Left ventricle myocardium superior (tissue), 1 donor: ENCODE measurements at places on chromosomes 11 and 22. TPM values are rescaled to one million over a fixed set of nuclear protein-coding genes. Genes with fewer than 3 reads are reported as not detected.

- DNase-seq, result no peak
These were observed 55.9 kb upstream of the CCDC188 start for GRCh38 chr22:20206709-20207215.

DNA sequence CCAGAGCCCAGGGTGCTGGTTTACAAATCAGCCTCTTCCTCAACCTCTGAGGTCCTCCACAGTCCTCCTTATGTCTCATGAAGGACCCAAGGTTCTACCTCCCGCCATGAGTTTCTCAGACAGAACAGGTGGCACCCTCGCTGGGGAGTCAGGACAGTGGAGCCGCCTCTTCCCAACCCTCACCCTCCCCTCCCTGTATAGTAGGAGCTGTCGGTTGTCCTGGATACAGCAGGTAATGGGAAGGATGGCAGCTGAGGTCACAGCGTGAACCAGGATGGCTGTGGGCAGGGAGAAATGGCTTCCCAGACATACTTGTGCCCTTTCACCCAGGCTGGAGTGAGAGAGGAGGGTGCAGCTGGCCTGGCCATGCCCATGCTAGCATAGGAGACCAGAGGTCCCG, 134.6 kb downstream of the CHST1 start:
- DNase-seq, result no peak

The ANO9 gene
- 1.3 TPM for total RNA-seq

GRCh38 chr11:117073539-117073938, 24.7 kb downstream of the SIK3 start:
- DNase-seq, result no peak

The RAG2 gene
- not detected for total RNA-seq

The PATE1 gene
- total RNA-seq, result not detected
